ENCODE measurements at places on chromosomes 3 and 15.
A peak's percentile ranks its signal among the peaks of the same experiment; 100 is the strongest.

- no peak for DNase-seq
Measured at GRCh38 chr3:196063971-196064370, 17.9 kb downstream of the TFRC start.

DNA sequence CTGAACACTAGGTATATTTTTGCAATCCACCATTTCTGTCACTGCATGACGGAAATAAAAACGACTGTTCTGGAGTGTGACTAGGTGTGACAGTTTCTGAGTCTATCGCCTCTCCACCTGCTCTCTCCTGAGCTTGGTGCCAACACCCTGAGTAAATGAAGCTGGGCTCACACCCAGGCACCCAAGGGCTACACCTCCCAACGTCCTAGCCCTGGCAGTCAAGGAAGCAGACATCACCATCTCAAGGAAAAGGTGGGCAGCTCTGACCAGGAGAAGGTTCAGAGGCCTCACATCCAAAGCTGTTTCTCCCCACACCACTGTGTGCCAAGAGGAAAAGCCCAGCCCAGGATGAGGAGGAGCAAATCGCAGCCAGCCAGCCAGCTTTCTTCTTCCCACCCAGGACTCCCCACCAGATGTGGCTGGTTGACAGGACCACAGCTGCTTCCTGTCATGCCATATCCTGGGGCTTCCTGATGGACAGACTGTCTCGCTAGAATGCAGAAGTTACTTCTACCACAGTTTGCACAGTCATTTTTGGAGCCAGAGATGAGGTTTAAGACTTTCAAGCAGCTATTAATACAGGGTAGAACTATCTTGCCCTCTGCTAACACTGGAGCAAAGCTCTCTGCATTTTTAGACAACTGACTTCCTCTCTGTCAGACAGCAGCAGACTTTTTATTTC, 3.3 kb downstream of the SCAMP2 start:
- DNase-seq, result peak; percentile 51

DNA sequence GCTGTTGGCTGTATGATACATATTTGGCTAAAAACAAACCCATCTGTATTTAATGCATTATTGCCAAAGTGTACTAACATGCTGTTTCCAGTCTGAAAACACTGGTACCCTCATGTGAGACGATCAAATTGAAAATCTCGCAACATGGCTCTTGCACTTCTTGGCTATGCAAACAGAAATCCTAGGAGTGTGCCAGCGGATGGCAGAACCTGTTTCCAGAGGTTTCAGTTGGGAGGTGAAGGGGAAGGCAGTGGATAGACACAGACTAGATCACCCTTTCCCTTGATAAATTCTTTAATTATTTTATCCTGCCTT, 350.3 kb downstream of the TUSC7 start:
- no peak for DNase-seq

DNA sequence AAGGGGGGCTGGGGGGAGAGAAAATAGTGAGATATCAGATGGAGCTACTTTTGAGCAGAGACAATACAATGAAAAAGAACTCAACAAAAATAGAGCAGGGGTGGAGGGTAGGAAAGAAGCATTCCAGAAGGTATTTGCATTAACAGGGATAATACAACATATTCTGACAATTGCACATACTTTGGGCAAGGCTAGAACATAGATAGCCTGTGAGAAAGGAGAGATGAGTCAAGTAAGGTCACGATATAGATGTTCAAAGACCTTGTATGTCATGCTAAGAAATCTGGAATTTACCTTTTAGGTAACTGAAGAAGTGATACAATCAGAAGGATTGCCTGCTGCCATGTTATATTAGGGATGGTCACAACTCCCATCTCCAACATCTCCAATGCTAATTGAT, 155.2 kb downstream of the GSK3B start:
- DNase-seq, result no peak

DNA sequence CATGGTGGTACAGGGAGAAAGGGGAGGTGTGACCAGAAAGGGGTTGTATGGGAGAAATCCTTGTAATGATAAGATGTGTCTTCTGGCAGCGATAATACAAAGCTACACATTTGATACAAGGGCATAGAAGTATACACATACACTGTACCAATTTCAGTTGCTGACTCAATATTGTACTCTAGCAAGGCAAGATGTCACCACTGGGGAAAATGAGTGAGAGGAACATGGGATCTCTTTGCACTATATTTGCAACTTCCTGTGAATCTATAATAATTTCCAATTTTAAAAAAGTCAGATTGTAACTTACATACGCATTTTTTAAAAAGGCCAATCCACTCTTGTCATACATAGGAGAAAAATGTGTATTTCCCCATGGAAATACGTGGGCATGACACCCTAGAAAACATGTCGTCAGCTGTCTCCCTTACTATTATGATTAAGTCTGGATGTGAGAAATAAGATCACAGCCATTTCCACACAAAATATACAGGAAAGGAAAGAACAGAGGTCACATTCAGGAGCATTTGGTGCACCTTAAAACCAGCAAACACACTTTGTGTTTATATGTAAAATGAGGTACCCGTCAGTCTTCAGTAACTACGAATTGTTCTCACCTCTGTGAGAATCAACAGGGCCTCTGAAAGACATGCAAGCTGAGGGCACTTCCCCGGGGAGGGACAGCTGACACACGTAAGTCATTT, 22.9 kb downstream of the PRR23E start:
- DNase-seq, result no peak

- no peak for DNase-seq
Measured at GRCh38 chr3:69488026-69488425, 102.1 kb upstream of the FRMD4B start.

- DNase-seq, result no peak
Measured at GRCh38 chr15:80697075-80697685, 2.1 kb downstream of the ABHD17C start.

DNA sequence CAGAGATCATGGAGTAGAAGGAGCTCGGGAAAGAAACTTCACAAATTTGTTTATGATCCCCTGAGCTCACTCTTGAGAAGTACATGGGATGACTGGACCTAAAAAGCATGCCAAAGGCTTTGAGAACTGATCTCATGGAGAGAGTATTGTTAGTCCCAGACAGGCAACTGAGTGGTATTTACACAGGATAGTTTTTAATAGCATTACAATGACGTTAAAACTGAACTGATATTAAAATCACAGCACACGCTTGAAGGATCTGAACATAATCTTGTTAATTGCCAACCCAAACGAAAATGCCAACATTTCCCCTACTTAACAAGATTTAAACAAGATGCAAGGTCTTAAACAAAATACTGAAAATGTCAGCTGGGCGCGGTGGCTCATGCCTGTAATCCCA, 113.2 kb upstream of the NLGN1 start:
- DNase-seq, result no peak

GRCh38 chr3:160133757-160134156, 91.5 kb upstream of the C3orf80 start:
- no peak for DNase-seq

GRCh38 chr3:63043631-63044030, 168.4 kb upstream of the CADPS start:
- no peak for DNase-seq
